ENCODE measurements at places on chromosomes 4 and X. TPM values are rescaled to one million over a fixed set of nuclear protein-coding genes. Genes with fewer than 3 reads are reported as not detected.

The RBM41 gene
- total RNA-seq = 5.7 TPM

The MTTP gene
- total RNA-seq = not detected

The ERVMER34-1 gene
- 1.8 TPM for total RNA-seq

The CXCL3 gene
- total RNA-seq = 1.6 TPM

The MAML3 gene
- 0.65 TPM for total RNA-seq

The KIF4A gene
- 23.8 TPM for total RNA-seq

The CLCN4 gene
- total RNA-seq = 5.5 TPM
